Kidney (tissue), 22 donors: ENCODE measurements at places on chromosomes 3 and 15. TPM values are rescaled to one million over a fixed set of nuclear protein-coding genes. Genes with fewer than 3 reads are reported as not detected.

Gene KCNAB1
- total RNA-seq = 6.6 TPM

Gene GRM2
- 0.57 TPM for total RNA-seq

Gene ZDHHC23
- total RNA-seq = 20.1 TPM

Gene SETD5
- 112 TPM for total RNA-seq

Gene IGF2BP2
- 26.9 TPM for total RNA-seq

Gene GOLGA8N
- 14.7 TPM for total RNA-seq

Gene FAM81A
- total RNA-seq = 10.4 TPM

Gene CLDN18
- not detected for total RNA-seq

Gene TNFAIP8L3
- 8.9 TPM for total RNA-seq

Gene ZNF80
- 0.28 TPM for total RNA-seq

Gene CAND2
- total RNA-seq = 7.1 TPM

Gene DLEC1
- 3.3 TPM for total RNA-seq

Gene SPTBN5
- 1.2 TPM for total RNA-seq

Gene ZNF662
- 12.8 TPM for total RNA-seq

Gene SERPINI1
- total RNA-seq = 9.5 TPM

Gene STAC
- 6.2 TPM for total RNA-seq

Gene OSTN
- total RNA-seq = not detected

Gene FGF12
- 1.8 TPM for total RNA-seq

Gene MESP2
- 0.47 TPM for total RNA-seq

Gene PLA1A
- total RNA-seq = 6.7 TPM

Gene CPNE9
- 0.16 TPM for total RNA-seq

Gene RBSN
- 24.0 TPM for total RNA-seq

Gene IMPG2
- total RNA-seq = 0.85 TPM

Gene KBTBD13
- 0.06 TPM for total RNA-seq

Gene SNURF
- total RNA-seq = 19.1 TPM

Gene RAB11A
- 249 TPM for total RNA-seq

Gene PLA2G4E
- not detected for total RNA-seq

Gene NRROS
- 11.6 TPM for total RNA-seq

Gene TMEM207
- total RNA-seq = not detected

Gene GOLGA8R
- 6.3 TPM for total RNA-seq

Gene TGM4
- total RNA-seq = not detected

Gene SPESP1
- 4.1 TPM for total RNA-seq

Gene LIPC
- total RNA-seq = 9.9 TPM

Gene CKMT1B
- total RNA-seq = 14.5 TPM

Gene SPSB4
- 0.57 TPM for total RNA-seq

Gene MCTP2
- total RNA-seq = 21.1 TPM

Gene ACTRT3
- 2.9 TPM for total RNA-seq

Gene LRRC34
- 4.0 TPM for total RNA-seq

Gene ROPN1
- total RNA-seq = 0.54 TPM

Gene RPL32
- total RNA-seq = 1,227 TPM

Gene POLQ
- 0.35 TPM for total RNA-seq

Gene LXN
- total RNA-seq = 20.6 TPM

Gene CPN2
- total RNA-seq = 0.72 TPM

Gene LOXL1
- 33.2 TPM for total RNA-seq

Gene COL6A5
- 0.41 TPM for total RNA-seq

Gene GRK7
- total RNA-seq = not detected

Gene IP6K1
- total RNA-seq = 49.6 TPM

Gene ATRIP
- total RNA-seq = 6.7 TPM
